Activated CD4-positive, alpha-beta T cell treated with anti-CD3 and anti-CD28 coated beads for 48 hours (primary cell): ENCODE measurements at places on chromosomes 2 and 18.

GRCh38 chr2:28068088-28068487 lies 177.6 kb downstream of the BABAM2 start:
- DNase-seq, result no peak

- no peak for DNase-seq
Observed at GRCh38 chr2:68784915-68785314, 50.3 kb downstream of the ARHGAP25 start.

- DNase-seq, result peak; percentile 59
Observed at GRCh38 chr2:18749912-18750526, 160.7 kb upstream of the NT5C1B start.

DNA sequence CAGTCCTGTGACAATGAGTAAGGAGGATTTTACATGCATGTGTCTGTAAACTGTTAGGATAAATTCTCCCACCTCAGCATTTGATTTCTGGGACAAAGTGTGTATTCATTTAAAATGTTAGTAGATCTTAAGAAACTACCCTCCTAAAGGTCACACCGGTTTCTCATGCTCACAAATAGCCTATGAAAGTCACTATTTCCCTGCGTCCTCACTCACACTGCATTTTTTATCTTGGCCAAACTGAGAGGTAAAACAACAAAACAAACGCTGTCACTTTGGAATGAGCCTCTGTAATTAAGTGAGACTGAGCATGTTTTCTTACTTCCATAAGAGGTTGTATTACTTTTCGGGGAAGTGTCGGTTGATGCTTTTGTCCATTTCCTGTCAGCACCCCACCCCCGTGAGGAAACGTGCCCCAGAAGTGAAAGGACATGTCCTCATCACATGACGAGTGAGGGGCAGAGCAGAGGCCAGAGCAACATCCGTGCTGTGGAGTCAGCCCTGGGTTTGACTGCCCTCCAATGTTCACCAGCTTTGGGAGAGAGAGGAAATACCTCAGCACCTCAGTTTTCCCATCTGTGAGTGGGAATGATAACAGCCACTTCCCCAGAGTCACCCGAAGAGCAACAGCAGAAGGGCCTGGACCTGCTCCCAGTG lies 3.1 kb downstream of the GYPC start:
- peak; percentile 75 for DNase-seq

DNA sequence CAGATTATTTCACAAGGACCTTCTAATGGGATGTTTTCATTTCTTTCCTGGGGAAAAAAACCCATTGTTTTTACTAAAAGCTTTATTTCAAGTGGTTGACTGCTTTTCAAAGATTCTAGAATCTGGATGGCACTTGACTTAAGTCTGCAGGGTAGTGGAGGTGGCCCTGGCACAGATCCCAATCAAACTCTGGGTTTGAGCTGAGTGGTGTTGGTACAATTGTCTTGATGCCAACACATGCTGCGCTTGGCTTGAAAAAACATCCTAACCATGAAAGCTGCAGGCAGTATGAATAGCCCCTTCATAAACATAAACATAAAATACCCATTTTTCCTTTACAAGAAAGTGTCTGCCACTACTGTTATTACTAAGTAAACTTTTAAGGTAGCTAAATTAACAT lies 3.6 kb downstream of the PAPOLG start:
- DNase-seq, result no peak

DNA sequence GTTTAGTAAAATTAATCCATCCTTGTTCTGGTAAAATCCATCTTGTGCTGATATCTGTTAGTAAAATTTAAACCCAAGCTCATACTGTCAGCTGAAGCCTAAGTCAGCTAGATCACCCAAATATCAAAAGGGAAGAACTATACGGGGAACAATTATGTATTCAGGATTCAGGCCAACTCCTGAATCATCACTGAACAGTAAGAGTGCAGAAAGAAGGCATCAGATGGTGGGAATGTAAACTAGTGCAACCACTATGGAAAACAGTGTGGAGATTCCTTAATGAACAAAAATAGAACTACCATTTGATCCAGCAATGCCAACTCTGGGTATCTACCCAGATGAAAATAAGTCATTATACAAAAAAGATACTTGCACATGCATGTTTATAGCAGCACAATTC lies 81.8 kb downstream of the RAPGEF4 start:
- no peak for DNase-seq

- no peak for DNase-seq
Observed at GRCh38 chr2:126753501-126754212, 97.7 kb downstream of the GYPC start.

- no peak for DNase-seq
Observed at GRCh38 chr2:160054984-160055725, 7.3 kb downstream of the PLA2R1 start.

- no peak for DNase-seq
Observed at GRCh38 chr2:180291060-180291459, 284.0 kb upstream of the CWC22 start.
